ENCODE measurements at places on chromosomes 1 and 21.

DNA sequence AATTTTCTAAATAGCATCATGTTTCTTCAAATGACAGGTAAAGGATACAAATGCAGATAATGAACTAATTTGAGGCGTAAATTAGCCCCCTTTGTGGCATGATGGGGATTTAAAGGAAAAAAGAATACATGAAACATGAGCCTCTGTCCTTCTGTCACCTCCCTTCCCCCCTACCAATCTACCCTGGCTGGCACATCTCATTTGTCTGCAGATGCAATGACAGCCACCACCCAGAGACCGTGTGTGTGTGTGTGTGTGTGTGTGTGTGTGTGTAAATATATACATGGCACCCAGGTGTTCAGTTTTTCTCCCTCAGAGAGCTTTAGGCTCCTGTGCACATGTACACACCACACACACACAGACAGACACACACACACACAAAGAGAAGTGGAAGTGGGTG is 451.1 kb downstream of the RWDD3 start:
- DNase-seq, result no peak

DNA sequence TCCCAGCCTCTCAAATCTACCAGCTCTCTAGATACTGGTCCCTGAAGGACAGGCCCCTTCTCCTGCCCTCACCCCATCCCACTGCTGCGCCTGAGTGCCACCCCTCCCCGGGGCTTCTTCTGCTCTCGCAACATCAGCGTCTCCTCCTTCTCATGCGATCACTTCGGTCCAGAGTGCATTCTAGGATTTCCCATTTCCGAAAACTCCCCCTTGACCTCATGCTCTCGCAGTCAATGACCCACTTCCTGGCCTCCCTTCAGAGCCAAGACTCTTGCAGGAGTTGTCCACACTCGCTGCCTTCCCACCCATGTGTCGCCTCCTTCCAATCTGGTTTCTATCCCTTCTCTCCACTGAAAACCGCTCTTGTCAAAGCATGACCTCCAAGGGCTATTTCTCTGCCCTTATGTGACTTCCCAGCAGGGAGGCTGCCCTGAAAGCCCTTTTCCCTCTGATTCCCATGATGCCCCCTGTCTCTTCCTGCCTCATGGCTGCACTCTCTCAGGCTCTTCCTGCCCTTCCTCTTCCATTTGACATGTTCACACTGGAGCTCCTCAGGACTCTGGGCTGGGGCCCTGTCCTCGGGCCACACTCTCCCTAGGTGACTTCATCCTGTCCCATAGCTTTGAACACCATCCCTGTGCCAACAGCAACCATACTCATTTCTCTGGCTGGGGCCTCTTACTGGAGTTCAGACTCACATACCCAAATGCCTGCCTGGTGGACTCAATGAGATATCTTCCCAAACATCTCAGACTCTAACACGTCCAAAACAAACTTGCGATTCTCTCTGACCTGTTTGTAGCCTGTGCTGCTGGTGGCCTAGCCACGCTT is 46.0 kb downstream of the LDLRAD2 start:
- DNase-seq, result no peak

- DNase-seq, result no peak
Measured at GRCh38 chr21:14453339-14454015, 70.5 kb upstream of the HSPA13 start.

GRCh38 chr21:37430184-37430821 is 63.7 kb downstream of the DYRK1A start:
- no peak for DNase-seq

- peak; percentile 66 for DNase-seq
Measured at GRCh38 chr1:1599030-1599934, 653 bp downstream of the FNDC10 start.

All from lower lobe of right lung (tissue), 2 donors.